ENCODE measurements at places on chromosomes 6 and 20.

DNA sequence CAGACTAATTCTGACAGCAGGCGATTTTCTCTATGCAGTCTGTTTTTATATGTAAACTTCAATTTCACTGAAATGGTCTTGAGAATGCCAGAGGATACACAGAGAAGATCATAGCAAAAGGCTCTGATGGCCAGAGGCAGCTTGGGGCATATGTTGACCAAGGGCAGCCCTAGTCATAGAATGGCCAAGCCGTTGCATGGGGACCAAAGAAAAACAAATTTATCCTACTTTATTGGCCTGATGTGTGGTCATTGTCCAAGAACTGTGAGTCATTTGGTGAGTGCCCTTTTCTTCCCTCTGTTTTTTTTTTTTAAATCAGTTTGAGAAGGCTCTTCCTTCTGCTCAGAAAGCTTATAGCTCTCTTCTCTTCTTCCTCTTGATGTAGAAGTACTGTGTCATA lies 5.8 kb downstream of the HDGFL1 start:
- peak; percentile 30 for DNase-seq

- DNase-seq, result no peak
Measured at GRCh38 chr20:51156041-51156982, 133.4 kb upstream of the KCNG1 start.

DNA sequence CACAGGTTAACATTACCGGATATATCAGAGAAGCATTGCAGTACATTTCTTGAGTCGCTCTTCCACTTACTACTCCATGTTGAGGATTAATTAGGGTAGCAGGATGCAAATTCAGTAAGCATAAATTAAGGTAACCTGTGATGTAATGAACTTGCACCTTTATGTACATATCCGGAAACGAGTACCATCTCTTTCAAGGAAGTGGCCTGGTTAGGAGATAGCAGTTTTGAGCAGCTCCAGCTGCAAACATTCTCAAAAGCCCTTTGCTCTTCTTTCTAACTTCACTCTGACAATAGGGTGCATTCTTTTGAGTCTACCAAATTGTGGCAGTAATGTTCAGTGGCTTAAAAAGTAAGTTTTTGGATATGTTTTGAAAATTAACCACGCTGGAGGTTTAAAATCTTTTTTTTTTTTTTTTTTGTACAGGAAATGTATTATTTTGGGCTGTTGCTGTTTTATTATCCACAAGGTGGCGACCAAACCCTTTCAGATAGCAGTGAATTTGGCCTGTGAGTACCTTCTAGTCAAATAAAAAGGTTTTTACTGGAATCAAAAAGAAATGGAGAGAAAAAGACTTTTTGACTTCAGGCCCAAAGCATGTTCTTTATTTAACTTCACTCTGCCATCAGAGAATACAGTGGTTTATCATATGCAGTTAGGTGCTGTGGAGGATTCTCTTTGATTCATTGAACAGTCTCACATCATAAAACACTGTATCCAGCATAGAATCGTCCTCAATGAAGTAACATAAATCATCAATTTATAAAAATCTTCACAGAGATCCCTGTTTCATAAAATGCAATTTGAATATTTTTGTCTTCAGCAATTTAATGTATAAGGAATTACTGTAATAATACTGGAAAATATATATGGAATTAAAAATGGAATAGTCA lies 8.9 kb downstream of the FAM217B start:
- DNase-seq, result no peak

GRCh38 chr20:37590938-37591490 lies 63.3 kb upstream of the BLCAP start:
- no peak for DNase-seq

DNA sequence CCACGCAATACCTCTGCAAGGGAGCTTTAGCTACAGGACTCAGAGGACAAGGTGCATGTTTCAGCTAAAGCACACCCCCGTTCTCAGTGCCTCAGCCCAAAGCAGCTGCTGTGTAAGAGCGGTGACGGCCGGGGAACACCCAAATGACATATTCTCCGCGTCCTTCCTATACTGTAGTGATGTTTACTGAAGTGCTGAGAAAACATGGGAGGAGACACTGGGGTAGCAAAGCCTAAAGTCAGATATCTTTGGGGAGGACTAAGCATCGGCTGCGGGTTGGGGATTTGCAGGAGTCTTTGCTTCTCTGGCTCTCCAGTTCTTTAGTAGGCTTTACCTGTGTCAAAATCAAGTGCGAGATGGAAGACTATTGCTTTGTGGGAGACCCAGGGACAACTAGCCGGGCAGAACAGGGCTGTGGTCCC lies 1.7 kb downstream of the SLC22A23 start:
- DNase-seq, result no peak

DNA sequence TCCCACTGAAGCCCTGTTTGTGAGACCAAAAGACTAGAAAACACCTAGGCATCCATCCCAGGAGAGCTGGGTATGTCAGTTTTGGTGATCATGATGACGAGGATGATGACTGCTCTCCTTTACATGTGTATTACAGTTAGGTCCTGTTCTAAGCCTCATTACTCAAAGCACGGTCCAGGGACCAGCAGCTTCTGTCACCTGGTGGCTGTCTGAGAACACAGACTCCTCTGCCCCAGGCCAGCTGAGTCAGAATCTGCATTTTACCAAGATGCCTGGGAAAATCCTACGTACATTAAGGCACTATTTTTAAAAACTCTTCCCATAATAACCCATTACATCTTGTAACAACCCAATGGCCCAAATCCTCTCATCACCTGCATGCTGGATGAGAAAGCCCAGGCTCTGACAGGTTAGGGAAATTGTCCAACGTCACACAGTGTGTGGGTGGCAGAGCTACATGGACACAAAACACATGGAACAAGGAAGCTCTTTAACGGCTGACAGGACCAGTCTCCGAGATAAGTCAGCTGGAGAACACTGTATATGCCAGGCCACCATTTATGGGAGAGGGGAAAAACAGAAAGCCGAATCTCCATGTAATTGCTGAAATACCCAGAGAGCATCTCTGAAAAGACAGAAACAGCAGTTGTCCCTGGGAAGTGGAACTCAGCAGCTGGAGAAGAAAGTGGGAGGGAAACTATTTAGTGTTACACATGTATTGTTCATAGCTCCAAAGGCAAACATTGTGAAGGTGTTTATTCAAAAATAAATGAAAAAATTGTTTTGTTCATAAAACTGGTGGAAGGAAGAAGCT lies 65.4 kb downstream of the BMP7 start:
- no peak for DNase-seq

DNA sequence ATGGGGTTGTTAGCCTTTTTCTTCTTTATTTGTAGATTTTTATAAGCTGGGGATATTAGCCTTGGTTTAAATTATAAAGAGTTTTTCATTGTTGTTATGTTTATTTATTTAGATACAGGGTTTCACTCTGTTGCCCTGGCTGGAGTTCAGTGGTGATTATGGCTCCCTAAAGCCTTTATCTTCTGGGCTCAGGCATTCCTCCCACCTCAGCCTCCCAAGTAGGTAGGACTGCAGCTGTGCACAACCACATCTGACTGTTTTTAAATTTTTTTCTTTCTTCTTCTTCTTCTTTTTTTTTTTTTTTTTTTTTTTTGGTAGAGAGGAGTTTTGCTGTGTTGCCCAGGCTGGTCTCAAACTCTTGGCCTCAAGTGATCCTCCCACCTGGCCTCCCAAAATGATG lies 80.9 kb downstream of the UBE3D start:
- DNase-seq, result no peak

GRCh38 chr6:118394106-118394505 lies 154.0 kb upstream of the PLN start:
- no peak for DNase-seq

GRCh38 chr6:154252678-154253077 lies 103.9 kb downstream of the IPCEF1 start:
- DNase-seq, result no peak

- no peak for DNase-seq
Measured at GRCh38 chr6:90795078-90795477, 208.2 kb upstream of the MAP3K7 start.

DNA sequence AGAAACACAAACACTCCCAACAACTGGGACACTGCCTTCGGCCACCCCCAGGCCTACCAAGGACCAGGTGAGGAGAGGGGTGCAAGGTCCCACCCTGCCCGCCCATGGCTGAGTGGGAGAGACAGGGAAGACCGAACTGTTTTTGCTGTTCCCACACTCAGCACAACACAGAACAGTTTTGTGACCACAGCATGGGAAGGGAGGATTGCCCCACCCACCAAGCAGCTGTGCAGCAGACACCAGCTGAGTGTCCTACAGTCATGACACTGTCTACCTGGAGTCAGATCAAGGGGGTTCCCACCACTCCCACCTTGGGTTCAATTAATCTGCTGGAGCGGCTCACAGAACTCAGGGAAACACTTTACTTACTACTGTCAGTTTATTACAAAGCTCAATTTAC lies 73.9 kb downstream of the SNX9 start:
- DNase-seq, result no peak

- DNase-seq, result no peak
Measured at GRCh38 chr6:149456311-149457021, 28.3 kb downstream of the ZC3H12D start.

DNA sequence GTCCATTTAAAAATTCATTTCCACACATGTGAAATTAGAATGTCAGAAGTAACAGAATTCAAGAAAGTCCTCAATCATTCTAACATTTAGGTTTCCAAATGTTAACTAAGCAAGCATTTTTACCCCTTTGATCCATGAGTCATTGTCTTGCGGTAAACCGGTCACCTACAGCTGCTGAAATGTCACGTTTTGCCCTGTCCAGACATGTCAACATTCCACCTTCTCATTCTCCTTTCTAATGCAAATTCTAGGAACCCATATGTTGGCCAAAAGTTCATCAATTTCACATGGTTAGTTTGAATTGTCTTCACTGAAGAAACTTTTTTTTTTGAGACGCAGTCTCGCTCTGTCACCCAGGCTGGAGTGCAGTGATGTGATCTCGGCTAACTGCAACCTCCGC lies 117.2 kb downstream of the IPCEF1 start:
- no peak for DNase-seq

- DNase-seq, result no peak
Measured at GRCh38 chr20:41038878-41039404, 10.3 kb downstream of the TOP1 start.

GRCh38 chr6:169175360-169175887 lies 78.2 kb downstream of the THBS2 start:
- no peak for DNase-seq

DNA sequence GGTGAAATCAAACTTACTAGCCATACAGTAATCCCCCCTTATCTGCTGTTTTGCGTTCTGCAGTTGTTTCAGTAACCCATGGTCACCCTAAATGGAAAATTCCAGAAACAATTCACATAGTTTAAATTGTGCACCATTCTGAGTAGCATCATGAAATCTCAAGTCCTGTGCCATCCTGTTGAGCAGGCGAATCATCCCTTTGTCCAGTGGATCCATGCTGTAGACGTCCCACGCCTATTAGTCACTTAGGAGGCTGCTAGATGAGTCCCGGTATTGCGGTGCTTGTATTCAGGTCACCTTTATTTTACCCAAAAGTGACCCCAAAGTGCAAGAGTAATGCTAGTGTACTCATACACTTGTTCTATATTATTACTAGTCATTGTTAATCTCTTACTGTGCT lies 46.4 kb downstream of the HECA start:
- no peak for DNase-seq

- peak; percentile 26 for DNase-seq
Measured at GRCh38 chr20:34705397-34706301, 1.5 kb downstream of the TP53INP2 start.

- no peak for DNase-seq
Measured at GRCh38 chr6:131995917-131996316, 44.7 kb upstream of the CCN2 start.

- no peak for DNase-seq
Measured at GRCh38 chr20:39879296-39879695, 809.7 kb downstream of the MAFB start.

GRCh38 chr20:4071178-4071693 lies 55.9 kb upstream of the RNF24 start:
- no peak for DNase-seq

DNA sequence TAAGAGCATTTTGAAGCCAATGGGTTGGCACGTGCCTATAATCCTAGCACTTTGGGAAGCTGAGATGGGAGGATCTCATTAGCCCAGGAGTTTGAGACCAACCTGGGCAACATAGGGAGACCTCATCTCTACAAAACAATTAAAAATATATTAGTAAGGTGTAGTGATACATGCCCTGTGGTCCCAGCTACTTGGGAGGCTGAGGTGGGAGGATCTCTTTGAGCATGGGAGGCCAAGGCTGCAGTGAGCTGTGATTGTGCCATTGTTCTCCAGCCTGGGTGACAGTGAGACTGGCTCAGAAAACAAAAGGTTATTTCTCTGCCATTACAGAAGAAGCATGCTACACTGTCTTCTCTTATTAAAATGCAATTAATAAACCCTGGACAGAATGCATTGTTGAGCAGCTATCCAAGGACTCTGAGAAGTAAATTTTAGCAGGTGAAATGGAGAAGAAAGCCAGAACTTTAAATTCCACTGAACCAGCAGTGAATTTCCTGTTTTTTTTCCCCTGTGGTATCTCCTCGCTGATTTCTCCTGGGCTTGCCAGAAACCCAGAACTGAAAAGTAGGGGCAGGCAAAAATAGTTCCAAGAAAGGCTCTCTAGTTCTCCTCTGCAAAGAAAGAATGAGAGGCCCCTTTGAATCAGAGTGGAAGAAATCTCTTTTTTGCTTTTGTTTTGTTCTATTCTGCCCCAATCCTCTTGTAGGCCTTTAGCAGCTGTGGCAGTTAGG lies 8.4 kb downstream of the AMD1 start:
- DNase-seq, result no peak

DNA sequence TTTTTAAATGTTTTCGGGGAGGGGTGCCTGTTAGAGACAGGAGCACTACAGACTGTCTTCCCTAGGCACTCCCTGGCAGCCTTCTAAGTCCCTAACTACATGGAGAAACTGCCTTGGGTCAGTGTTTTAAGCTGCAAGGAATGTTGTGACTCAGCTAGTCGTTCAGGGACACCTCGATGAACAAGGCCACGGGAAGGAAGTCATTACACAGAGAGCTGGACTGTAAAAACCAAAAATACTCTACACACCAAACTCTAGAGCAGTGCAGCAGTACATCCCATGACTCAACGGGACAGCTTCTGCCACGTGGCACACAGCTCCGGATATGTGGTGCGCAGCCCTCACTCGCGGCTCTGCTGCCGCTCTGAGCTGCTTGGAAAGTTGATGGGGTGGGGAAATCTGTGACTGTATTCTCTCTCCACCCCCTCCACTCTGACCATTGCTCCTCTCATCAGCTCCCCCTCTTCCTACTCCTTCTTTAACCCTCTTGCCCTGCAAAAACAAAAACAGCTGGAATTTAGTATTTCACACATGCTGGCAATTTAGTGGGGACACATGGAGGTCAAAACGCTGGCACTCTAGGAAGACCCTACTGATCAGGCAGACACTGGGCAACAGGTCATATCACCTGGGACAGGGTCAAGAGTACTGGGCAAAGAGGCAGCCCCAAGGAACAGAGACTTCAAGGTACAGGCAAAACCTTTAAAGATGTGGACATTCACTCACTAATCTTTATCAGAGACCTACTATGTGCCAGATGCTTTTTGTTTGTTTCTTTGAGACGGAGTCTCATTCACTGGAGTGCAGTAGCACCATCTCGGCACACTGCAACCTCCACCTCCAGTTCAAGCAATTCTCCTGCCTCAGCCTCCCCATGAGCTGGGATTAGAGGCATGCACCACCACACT lies 10.9 kb upstream of the LPIN3 start:
- peak; percentile 90 for DNase-seq

GRCh38 chr6:99425647-99426450 lies 741 bp upstream of the PNISR start:
- DNase-seq, result peak; percentile 87
